ENCODE measurements at places on chromosomes 2 and 18.

DNA sequence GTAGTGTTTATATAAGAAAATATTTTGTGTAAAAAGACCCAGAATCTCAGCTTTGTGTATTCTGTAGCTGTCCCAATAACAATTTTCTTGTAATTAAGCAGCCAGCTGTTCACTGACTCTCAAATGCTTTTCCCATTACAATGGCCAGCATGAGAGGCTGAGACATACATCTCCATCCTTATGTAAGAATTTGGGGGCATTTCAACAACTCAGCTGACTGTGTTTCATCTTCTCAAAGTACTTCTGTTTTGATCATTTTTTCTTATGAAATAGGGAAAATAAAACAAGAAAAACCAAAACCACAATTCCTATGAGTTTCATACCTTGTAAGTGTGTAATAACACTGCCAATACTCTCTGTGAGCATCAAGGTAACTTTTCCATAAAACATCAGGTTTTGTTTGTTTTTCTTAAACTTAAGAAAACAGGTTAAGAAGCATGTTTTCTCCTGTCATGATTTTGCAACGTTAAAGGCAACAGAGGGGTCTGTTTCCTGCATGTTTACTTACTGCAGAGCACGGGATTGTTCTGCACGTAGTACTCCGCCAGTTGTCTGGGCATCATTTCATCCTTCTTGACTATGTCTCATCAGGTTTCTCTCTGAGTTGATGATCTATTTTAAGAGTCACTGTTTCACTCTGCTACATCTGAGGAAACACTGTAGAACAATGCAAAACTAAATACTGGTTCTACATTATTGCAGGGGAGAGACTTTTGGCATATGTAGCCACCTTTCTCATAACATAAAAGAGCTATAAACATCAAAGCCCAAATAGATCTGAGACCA, 62.9 kb upstream of the CYRIA start:
- DNase-seq = no peak

DNA sequence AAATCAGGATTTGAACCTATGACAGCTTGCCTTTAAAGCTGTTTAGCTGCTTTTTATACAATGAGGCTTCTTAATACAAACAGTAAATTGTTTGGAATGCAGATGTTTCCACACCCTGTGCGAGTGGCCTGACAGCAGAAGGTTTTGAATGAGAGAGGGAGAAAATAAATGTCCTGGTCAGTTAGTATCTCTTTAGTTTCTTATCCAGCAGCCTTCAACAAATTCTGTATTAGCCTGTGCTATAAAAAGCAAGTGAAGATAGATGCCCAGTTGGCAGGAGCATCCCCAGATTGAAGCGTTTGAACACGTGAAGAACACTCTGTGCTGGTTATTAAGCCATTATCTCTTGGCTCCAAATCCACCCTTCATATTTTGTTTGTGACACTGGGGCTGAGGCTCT, 70.6 kb downstream of the CERS6 start:
- no peak for DNase-seq

DNA sequence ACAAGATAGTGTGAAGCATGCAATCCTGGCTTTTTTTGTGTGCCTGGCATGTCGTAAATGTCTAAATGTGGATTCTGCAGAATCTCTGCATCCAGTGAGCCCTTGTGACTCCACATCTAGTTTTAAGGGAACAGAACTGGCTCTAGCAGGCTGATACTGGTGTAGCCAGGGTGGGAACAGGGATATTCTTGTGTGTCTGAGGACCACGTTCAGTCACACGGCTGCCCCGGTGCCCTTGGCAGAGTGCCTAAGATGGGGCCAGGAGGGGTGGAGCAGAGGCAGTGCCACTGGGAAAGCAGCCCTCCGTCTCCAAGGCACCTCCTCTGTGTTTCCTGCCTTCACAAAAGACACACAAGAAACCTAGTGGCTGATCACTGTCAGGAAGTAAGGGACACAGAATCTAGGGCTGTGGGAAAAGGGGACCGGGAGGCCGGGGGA, 91.5 kb upstream of the PARD3B start:
- DNase-seq = peak; percentile 42

- peak; percentile 75 for DNase-seq
Observed at GRCh38 chr18:33201509-33201926, 239.0 kb downstream of the CCDC178 start.

- peak; percentile 3 for DNase-seq
Observed at GRCh38 chr2:30234180-30234971, 3.0 kb downstream of the LBH start.

GRCh38 chr18:72325307-72325706, 218.8 kb downstream of the CBLN2 start:
- DNase-seq = no peak
